ENCODE measurements at places on chromosomes 16 and 17.

GRCh38 chr16:10984509-10984908 is 40.1 kb downstream of the CLEC16A start:
- DNase-seq = no peak

- DNase-seq = no peak
Observed at GRCh38 chr16:30005341-30006094, 5.3 kb downstream of the DOC2A start.

DNA sequence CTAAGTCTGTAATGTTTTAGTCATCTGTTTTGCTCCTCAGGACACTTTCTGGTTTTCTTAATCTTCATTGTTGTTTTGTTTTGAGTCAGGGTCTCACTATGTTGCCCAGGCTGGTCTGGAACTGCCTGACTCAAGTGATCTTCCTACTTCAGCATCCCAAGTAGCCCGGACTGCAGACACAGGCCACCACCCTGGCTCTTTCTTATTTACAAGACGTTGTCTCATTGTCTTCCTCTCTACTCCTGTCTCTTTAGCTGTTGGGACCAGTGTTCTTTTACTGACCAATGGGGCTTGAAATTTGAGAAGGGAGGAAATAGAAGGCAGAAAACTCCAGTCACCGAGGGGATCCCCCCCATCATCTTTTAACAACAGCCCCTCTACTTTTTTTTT is 1.2 kb downstream of the SCPEP1 start:
- no peak for DNase-seq

DNA sequence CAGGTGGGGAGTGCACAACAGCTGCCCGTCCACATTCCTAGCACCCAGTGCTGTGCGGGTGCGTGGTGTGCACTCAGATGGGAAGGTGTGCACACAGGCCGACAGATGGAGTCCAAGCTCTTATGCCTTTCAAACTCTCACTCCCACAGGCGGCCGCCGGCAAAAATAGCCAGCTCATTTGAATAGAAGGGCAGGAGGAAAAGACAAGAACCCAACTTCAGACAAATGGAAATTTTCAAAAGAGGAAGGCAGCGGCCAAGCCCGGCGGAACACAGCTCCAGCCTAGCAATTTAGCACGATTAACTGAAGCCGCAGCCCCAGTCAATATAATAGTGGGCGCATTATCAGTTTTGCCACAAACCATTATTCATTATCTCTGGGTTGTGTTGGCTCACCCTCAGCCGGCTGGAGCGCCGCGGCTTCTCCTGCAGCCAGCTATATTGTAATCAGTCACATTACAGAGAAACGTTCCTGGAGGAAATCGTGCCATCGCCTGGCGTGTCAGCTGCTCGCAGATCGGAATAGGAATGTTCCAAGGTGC is 103.9 kb upstream of the SEC14L1 start:
- DNase-seq = no peak

- DNase-seq = no peak
Observed at GRCh38 chr16:2163211-2163881, 7.8 kb downstream of the TRAF7 start.

DNA sequence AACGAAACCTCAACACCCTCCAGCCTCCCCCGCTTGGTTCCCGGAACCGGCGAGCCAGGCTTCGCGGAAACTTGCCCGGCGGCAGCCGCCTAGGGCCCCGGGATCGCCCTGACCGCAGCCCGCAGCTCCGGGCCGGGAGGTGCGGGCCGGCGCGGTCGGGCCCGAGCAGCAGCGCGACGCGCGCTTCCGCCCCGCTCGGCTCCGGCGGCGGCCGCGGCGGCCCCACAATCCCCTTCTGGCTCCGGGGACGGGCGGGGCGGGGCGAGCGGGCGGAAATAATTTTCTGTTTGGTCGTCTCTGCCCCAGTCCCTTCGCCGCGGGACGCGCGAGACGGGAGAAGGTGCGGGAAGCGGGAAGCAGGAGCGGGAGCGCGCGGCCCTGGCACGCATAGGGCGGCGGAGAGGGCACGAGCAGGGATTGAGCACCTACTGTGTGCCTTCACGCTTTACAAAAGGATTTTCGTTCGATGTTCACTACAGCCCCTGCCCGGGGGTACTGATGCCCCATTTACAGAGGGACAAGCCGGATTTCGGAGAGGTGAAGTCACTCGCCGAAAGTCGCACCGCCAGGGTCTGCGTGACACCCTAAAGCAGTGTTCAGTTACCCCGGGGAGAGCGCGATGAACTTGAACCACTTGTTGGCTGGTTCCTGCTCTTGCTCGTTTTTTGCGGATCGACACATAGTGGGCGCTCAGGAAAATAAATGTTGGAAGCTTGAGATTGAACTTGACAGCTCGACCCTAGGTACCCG is 2.7 kb upstream of the MLLT6 start:
- DNase-seq = no peak

DNA sequence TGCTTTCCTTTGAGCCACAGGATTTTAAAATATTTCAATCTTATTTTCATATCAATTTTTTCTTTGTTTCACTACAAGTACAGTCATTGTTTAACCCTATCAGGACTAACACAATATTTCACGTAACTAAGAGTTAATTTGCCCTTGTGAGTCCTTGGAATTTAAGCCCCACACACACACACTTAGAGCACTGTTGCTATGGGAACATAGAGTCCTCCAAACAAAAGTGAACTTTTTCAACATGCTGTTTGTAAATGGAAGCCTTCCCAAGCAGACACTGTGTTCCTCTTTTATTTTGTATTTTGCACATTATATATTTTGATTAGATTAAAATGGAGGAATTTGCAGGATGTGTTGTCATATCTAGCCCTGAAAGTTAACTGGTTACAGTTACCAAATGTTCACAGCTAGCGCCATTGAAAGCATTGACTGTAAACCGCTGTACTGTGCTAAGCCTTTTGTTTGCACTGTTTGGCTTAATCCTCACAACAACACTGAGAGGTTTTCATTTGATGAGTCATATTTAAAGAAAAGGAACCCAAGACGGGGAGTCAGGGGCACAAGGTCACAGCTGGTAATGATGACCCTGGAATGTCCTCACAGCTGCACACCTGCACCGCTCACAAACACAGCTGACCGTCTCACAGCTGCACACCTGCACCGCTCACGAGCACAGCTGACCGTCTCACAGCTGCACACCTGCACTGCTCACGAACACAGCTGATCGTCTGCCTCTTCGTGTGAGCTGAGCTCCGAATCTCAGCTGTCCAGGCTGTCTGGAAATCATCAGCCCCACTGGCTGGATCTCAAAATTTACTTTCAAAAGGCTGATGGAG is 6.3 kb downstream of the HSBP1 start:
- no peak for DNase-seq

GRCh38 chr16:50814541-50814940 is 72.7 kb downstream of the CYLD start:
- DNase-seq = no peak

DNA sequence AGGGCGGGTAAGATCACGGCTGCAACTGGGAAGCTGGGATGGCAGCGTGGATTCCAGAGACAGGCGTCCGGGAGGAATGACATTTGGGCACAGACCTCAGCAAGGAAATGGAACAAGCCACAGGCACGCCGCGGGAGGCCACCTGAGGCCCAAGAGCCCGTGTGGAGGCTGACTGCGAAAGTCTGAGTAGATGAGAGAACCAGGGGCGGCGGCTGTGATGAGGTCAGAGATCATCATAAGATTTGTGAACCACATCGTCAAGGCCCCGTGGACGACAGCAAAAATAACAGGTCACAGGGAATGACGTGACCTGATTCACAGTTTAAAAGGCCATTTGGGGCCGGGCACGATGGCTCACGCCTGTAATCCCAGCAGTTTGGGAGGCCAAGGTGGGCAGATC is 48.2 kb downstream of the MRM3 start:
- no peak for DNase-seq

DNA sequence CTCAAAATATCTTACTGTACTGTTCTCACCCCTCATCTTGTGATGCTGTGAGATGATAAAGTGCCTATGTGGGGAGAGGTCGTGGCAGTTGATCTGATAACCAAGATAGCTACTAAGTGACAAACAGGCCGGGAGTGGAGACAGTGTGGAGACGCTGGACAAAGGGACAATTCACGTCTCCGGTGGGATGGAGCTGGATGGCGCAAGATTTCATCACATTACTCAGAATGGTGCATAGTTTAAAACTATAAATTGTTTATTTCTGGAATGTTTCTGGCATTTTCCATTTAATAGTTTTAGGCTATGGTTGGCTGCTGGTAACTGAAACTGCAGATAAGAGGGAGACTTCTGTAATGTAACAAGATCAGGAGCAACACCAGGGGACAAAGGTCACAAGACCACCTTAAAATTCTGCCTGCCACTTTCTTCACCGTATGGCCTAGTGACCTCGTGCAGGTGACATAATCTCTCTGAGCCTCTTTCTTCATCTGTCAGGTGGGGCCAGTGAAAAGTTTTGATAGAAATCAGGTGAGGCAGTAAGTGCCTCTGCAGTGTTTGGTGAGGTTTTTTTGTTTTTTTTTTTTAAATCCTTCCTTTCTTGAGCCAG is 54.4 kb upstream of the LGALS9 start:
- DNase-seq = no peak

- DNase-seq = no peak
Observed at GRCh38 chr16:6615636-6616035, 717.0 kb upstream of the RBFOX1 start.

DNA sequence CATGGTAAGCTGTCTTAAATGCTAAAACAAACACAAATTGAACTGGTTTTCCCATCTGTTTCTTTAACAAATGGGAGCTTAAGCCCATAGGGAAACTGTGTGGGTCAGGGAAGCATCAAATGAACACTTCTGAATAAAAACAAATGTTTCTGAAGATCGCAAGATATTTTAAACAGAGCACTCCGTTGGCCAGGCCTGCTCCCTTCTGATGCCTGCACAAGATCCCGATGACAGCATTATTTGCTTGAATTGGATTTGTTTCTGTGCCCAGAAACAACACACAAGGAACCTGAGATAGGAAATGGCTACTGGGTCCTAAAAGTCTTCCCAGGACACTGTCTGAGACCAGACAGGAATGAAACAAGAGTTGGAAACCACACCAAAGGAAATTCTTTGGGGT is 425.8 kb upstream of the ZFHX3 start:
- no peak for DNase-seq

DNA sequence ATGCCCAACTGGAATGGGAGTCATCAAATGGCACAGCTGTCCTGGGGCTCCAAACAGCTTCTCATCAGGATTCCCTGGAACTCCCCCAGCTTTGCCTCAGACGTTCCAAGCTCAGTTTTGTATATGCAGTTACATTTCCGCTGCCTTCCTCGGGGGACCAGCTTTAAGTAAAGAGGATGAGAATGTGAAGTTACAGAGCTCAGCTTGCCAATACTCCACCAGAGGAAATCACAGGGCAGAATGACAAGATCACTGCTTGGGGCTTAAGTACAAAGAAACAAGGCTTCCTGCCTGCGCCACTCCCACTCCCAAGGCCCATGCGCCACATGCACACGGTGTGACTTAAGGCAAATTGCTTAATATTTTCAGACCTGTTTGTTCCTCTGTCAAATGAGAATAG is 272.4 kb upstream of the CDH11 start:
- no peak for DNase-seq

GRCh38 chr17:16449121-16449570 is 33.8 kb downstream of the TRPV2 start:
- no peak for DNase-seq

Measured in NCI-H187 treated with DMSO at 0.1 percent for 48 hours (cell line).